Activated CD4-positive, alpha-beta T cell treated with anti-CD3 and anti-CD28 coated beads, Interleukin-2, amount 10 ng/mL, durations not matched to agents 24 days and 14 days (primary cell): ENCODE measurements at places on chromosomes 3 and 15. TPM values are rescaled to one million over a fixed set of nuclear protein-coding genes. Genes with fewer than 3 reads are reported as not detected.

Gene CFAP20DC
- 0.98 and 1.3 TPM in 2 replicates for total RNA-seq

DNA sequence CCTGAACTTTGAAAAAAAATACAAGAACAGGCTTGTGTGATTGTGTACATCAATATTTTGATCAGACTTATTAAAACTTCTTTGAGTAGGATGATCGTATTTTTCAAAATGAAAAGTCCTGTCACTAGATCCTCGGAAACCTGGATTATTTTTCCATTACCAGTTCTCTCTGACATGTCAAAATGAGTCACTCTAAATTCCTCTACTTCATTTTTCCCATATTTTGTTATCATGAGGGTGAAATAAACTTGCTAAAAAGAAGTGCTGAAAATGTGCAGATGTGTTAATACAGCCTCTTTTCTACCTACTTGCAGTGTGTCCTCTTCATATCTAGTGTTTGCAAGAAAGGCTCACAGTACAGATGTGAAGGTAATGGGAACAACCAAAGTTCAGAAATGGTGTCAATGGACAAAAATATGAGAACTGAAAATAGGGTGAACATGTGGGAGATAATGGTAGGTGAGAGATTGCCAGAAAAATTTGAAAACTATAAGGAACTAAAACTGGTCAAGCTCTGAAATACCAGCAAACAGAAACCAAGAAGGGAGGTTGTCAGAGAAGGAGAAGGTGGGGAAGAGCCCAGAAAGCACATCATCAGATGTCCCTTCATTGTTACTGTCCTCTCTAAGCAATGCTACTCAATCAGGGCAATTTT lies 108.2 kb downstream of the EOMES start:
- H3K4me1 ChIP-seq, result no peaks in the 10 kb centered on the region
- H3K27me3 ChIP-seq, result no peaks in the 10 kb centered on the region
- H3K27ac ChIP-seq, result no peak overlapping the region
- peaks cover 2% of the 10 kb centered on the region for H3K36me3 ChIP-seq
- DNase-seq, result no peak
- H3K4me3 ChIP-seq, result no peak overlapping the region

GRCh38 chr3:103112273-103112672 lies 677.5 kb downstream of the ZPLD1 start:
- no peak overlapping the region for H3K27ac ChIP-seq
- H3K27me3 ChIP-seq, result no peaks in the 10 kb centered on the region
- no peaks in the 10 kb centered on the region for H3K36me3 ChIP-seq

Gene PYGO1
- total RNA-seq, result not detected in 2 replicates

DNA sequence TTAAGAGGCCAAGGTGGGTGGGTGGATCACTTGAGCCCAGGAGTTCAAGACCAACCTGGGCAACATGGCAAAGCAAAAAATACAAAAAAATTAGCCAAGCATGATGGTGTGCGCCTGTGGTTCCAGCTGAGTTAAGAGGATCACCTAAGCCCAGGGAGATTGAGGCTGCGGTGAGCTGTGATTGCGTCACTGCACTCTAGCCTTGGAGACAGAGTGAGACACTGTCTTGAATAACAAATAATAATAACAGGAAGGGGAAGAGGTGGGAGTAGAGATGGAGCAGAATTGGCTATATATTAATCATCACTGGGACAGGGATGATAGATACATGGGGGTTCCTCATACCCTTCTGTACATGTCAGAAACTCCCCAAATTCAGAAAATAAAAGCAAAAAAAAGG lies 23.8 kb upstream of the NMB start:
- no peak overlapping the region for H3K4me3 ChIP-seq
- peak overlapping the region; percentile 62 for H3K27ac ChIP-seq
- H3K36me3 ChIP-seq, result peaks cover 57% of the 10 kb centered on the region
- H3K4me1 ChIP-seq, result peaks cover 17% of the 10 kb centered on the region
- H3K27me3 ChIP-seq, result no peaks in the 10 kb centered on the region

DNA sequence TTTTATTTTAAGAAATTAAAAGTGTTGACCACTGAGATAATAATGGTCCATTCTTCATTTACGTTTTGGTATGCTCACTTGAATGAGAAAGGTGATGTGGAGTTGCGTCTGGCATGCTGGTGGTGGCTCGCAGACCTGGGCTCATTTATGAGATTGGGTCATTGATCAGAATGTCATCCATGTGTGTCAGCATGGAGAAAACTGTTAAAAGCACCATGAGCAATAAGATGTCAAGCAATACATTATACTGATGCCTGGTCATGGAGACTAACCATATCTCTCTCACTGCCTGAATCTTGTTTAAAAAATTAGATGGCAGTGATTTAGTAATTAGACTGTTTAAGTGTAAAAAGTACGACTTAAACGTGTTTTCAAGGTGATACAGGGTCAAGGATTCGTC lies 503.4 kb upstream of the SEMA6D start:
- no peak overlapping the region for H3K27ac ChIP-seq
- H3K36me3 ChIP-seq, result no peaks in the 10 kb centered on the region
- no peaks in the 10 kb centered on the region for H3K4me1 ChIP-seq
- no peak for DNase-seq

Gene FBXO40
- not detected in 2 replicates for total RNA-seq

Gene DGKG
- 0.14 and 0.28 TPM in 2 replicates for total RNA-seq
